ENCODE measurements at places on chromosomes 16 and 17.

- no peak overlapping the region for H3K4me3 ChIP-seq
- no peaks in the 10 kb centered on the region for H3K36me3 ChIP-seq
- no peaks in the 10 kb centered on the region for H3K27me3 ChIP-seq
- DNase-seq: no peak
- H3K4me1 ChIP-seq: peaks cover 41% of the 10 kb centered on the region
- H3K27ac ChIP-seq: no peak overlapping the region
Measured at GRCh38 chr17:37056622-37057021, 107.9 kb downstream of the AATF start.

- H3K4me3 ChIP-seq: peak overlapping the region; percentile 64
- H3K4me1 ChIP-seq: peaks cover 51% of the 10 kb centered on the region
- H3K27ac ChIP-seq: no peak overlapping the region
- H3K27me3 ChIP-seq: peaks cover 96% of the 10 kb centered on the region
Measured at GRCh38 chr17:60139438-60140285, 10.1 kb upstream of the CA4 start.

DNA sequence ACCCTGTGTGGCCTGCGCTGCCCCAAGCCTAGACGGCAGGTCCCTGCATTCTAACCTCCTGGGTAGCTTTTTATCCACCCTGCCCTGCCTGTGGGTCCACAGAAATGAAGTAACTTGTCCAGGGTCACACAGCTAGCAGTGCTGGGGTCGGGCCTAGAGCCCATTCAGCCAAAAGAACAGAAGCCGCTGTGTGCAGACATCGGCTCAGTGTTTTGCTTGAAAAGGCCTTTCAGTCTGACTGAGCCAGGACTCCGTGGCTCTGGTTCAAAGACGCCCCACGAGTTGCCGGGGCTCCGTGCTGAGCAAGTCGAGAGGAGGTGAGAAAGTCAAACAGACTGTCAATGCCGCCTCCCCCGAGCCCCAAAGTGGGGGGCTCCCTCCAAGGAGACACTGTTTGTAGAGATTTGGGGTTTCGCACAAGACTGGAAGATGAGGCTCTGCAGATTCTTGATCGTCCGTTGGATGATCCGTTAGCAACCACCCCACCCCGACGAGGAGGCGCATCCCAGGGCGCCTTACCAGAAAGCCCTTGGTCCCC, 226.2 kb downstream of the NTN1 start:
- no peak for DNase-seq
- H3K36me3 ChIP-seq: no peaks in the 10 kb centered on the region
- H3K4me3 ChIP-seq: no peak overlapping the region
- H3K4me1 ChIP-seq: peaks cover 16% of the 10 kb centered on the region

DNA sequence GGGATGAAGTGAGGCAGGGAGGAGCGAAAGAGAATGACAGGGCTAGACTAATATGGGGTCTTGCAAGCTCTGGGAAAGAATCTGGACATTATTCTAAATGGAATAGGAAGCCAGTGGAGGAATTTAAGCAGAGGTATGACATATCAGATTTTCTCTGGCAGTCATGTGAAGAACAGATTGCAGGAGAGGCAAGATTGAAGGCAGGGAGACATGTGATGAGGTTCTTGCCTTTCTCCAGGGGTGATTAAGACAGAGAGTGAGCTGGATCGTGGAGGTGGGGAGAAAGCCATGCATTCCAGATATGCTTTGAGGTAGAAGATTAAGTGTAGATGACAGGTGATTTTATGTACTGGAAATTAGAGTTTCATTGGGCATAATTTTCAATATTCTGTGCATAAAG, 4.3 kb upstream of the THAP11 start:
- DNase-seq: no peak
- no peak overlapping the region for H3K27ac ChIP-seq
- no peak overlapping the region for H3K4me3 ChIP-seq
- H3K4me1 ChIP-seq: peaks cover 15% of the 10 kb centered on the region
- no peaks in the 10 kb centered on the region for H3K36me3 ChIP-seq

GRCh38 chr16:9256196-9256595, 164.8 kb downstream of the HAPSTR1 start:
- peaks cover 14% of the 10 kb centered on the region for H3K4me1 ChIP-seq
- no peaks in the 10 kb centered on the region for H3K36me3 ChIP-seq
- H3K4me3 ChIP-seq: no peak overlapping the region

All from WTC11 (cell line).